ENCODE measurements at places on chromosomes 3 and 15.

DNA sequence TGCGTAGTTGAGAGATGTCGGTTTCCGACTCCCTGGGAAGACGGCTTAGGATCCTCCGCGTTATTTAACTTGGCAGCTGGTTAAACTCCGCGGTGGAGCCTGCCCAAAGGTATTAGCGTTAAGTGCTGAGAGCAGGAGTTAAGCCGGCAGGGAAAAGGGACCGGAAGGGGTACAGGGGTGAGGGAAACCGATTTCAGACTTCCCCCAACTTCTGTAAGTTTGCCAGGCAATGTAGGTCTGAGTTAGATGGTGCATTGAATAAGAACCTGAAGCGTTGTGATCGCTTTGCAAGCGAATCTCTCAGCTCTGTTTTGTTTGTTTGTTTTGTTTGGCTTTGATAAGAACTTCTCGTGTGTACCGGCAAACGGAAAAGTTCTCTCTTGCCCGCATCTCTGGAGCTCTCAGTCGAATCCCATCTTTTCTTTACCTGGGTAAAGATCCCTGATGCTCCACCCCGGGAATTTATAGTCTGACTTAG, 6.0 kb upstream of the FEZF2 start:
- DNase-seq, result no peak

DNA sequence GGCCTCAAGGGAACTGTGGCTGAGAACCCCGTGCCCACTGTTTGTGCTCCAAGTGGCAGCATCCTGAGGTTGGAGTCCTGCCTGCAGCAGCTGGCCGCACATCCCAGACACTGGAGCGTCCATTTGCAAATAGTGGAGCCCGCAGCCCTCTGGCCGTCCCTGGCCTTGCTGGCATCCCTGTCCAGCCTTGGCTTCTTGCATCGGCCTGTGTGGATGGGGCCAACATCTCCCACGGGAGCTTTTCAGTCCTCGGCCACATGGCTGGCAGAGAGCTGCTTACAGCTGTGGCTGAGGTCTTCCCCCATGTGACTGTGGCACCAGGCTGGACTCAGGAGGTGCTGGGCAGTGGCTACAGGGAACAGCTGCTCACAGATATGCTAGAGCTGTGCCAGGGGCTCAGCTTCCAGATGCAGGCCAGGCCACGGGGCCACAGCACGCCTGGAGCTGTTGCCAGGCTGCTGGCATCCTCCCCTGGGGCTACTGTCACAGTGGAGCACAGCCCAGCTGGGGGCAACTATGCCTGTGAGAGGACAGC, 71.2 kb downstream of the FAM43A start:
- DNase-seq, result no peak

GRCh38 chr3:64056606-64057180, 33.4 kb upstream of the PSMD6 start:
- no peak for DNase-seq

GRCh38 chr3:128753715-128754114, 27.7 kb downstream of the RAB7A start:
- no peak for DNase-seq

GRCh38 chr15:77239882-77240608, 169.1 kb upstream of the TSPAN3 start:
- DNase-seq, result no peak

- no peak for DNase-seq
These were observed 59.7 kb downstream of the DPH6 start for GRCh38 chr15:35486296-35486695.

- peak; percentile 36 for DNase-seq
These were observed 55.2 kb downstream of the TBL1XR1 start for GRCh38 chr3:177141899-177142646.

GRCh38 chr15:60916032-60916678, 312.9 kb downstream of the RORA start:
- DNase-seq, result no peak

- no peak for DNase-seq
These were observed 58.8 kb upstream of the GOLGA8B start for GRCh38 chr15:34642247-34642646.

DNA sequence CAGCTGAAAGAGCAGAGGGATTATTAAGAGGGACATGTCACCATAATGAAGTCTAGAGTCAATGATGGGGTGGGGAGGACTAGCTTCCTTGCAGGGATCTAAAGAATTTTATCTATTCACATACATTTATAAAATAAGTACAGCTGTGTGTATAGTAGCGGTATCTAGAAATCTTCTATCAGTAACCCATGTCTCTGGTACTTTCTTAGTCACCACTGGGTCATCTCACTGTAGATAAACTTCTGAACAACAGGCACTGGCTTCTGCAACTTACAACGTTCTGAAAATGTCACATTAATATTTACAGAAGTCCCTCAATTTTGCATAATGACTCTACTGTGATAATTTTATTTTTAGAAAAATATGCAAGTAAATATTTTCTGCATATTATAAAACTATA, 401.7 kb downstream of the TBC1D5 start:
- DNase-seq, result no peak

DNA sequence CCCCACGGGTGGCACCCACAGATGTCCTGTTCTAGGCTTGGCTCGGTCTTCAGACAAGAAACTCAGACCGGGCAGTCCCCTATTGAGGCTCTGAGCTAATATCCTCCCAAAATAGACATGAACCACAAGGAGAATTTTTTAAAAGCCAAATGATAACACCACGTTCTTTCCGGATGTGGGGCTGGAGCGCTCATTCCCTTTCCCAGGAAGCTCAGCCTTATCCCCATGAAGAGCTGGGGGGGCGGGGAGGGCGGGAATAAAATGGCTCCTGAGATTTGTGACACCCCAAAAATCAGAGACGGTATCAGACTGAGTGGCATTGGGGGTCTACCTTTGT, 1.1 kb downstream of the SLC6A1 start:
- no peak for DNase-seq

DNA sequence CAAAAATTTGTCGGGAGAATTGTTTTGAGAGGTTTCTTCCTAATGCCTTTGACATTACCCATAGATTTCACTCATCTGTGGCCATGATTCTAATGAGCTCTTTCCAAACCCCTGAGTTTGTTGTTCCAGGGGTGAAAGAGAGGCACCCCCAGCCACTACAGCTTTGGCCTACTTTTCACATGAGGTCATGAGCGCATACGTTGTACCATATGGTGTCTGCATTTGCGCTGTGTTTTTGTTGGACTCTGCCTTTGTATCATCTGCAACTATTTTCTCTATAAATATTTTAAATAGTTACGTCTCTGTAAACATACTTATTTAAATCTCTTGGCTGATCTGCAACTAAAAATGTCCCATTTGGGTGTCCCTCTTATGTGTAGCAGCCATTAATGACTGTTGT, 107.9 kb downstream of the LRTM1 start:
- no peak for DNase-seq

GRCh38 chr3:52827441-52827840, 3.0 kb downstream of the ITIH4 start:
- DNase-seq, result no peak

- DNase-seq, result no peak
These were observed 462.1 kb upstream of the NR2F2 start for GRCh38 chr15:95868450-95868849.

DNA sequence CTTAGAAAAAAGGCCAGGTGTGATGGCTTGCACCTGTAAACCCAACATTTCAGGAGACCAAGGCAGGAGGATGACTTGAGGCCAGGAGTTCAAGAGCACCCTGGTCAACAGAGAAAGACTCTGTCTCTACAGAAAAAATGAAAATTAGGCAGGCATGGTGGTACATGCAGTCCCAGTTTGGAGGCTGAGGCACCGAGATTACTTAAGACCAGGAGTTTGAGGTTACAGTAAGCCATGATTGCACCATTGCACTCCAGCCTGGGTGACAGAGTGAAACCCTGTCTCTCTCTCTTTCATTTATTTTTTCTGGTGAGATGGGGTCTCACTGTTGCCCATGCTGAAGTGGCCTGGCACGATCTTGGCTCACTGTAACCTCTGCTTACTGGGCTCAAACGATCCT, 24.7 kb downstream of the IP6K1 start:
- DNase-seq, result no peak

- DNase-seq, result no peak
These were observed 264.7 kb upstream of the ROPN1 start for GRCh38 chr3:124256599-124256998.

GRCh38 chr3:100614941-100615340, 5.5 kb downstream of the ADGRG7 start:
- no peak for DNase-seq

- DNase-seq, result no peak
These were observed 85.8 kb downstream of the ATP11B start for GRCh38 chr3:182879031-182879611.

- no peak for DNase-seq
These were observed 21.9 kb downstream of the OXNAD1 start for GRCh38 chr3:16286751-16287543.

DNA sequence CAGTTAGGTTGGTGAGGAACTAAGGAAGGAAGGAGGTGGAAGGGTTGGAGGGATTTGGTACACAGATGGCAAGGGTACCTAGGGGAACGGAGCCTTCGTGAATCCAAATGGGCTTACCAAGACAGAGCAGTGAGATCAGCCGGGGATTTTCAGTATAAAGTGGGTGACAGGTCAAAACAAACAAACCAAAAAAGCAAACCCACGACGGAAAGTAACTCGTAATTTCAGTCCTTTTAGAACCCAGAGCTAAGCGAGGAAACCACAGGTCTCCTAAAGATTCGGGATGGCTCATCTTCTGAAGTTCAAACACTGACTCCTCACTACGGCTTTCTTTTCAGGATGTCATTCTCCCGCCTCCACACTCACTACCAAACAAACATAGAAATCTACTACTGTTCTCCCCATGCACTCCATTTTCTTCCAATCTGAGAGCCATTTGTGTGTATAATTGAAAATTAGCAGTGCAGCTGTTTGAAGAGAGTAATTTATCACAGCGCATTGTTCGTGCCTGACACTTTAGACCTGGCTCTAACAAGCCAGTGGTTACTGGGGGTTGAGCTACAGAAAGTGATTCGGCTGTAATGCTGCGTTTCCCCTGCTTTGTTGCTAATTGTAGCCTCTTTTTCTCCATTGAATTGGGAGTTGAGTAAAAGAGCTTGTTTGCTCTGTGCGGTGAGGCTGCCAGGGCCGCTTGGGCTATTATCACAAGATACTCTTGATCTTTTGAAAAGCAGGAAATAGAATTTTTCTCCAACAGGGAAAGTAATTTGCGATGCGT, 64.7 kb upstream of the CCDC39 start:
- DNase-seq, result no peak

DNA sequence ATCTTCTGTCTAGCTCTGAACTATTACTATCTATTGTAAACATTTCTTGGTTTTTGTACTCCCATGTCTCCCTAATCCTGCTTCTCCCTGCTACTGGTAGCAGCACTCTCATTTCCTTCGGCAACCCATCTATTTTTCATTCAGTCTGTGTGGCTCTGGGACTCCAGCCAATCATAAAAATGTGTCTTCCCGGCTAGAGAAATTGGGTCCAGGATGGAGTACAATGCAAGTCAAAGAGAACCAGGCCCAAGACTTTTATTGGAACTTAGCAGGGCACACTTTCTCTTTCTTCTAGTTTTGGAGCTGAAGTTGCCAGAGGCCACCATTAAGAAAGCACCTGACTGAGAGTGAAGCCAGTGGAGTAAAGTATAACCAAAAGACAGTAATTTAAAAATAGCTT, 22.8 kb upstream of the ARHGEF26 start:
- DNase-seq, result no peak

- DNase-seq, result no peak
These were observed 984.8 kb downstream of the FHIT start for GRCh38 chr3:60266444-60266843.

- DNase-seq, result no peak
These were observed 152.3 kb downstream of the SMAD6 start for GRCh38 chr15:66854012-66854965.

DNA sequence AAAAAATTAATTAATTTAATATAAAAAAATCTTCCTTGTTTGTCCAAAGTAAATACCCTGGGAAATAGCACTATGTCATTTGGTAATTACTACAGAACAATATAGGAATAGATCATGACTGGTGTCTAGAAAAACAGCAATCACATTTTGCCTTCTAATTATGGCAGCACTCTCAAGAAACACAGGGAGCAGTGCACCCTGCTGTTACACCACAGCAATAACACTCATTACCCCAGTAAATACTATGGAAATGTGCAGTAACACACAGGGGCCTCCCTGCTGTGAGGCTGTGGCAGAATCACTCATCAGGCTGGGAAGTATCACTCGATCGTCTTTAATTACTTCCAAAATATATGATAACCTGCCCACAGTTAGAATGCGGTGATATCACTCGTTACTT, 646.0 kb downstream of the TUSC7 start:
- DNase-seq, result peak; percentile 26

- DNase-seq, result no peak
These were observed 8.4 kb downstream of the ACOX2 start for GRCh38 chr3:58528629-58529028.

DNA sequence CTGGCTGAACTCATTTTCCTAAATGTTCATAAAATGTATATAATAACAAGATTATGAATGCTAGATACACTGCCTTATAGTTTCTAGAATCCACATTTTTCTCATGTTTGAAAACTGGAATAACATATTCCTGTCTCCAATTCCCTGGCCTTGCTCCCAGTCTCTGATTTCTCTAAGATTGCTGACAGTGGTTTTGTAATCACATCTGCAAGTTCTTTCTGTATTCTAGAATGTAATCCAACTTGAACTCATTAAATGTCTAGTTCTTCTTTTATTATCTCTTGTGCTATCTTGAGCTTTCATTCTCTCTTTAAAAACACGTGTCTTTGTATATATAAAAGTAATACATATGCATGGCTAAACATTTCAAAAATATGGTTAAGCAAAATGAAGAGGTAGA, 215.2 kb upstream of the ADAMTS9 start:
- no peak for DNase-seq

- no peak for DNase-seq
These were observed 124.3 kb upstream of the ATP11B start for GRCh38 chr3:182668974-182669373.

GRCh38 chr15:69643476-69643875, 190.9 kb downstream of the RPLP1 start:
- DNase-seq, result no peak

GRCh38 chr3:86968244-86968932, 22.6 kb downstream of the VGLL3 start:
- DNase-seq, result no peak

- peak; percentile 27 for DNase-seq
These were observed 626 bp upstream of the PTPRG start for GRCh38 chr3:61560517-61561373.

- no peak for DNase-seq
These were observed 72.9 kb downstream of the TM4SF4 start for GRCh38 chr3:149547413-149547812.

DNA sequence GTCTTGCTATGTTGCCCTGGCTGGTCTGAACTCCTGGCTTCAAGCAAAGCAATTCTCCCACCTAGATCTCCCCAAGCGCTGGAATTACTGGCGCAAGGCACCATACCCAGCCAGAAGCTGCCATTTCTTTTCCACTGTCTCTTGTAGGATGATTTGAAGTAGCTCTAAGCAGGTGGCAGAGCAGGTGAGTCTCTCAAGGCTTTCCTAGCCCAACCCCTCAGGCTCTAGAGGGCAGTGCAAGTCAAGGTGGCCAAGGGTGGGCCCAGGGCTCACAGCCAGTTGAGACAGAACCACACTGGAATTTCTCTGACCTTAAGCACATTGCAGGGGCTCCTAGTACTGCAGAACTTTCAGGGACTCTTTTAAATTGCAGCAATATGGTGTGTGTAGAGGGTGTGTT, 15.6 kb upstream of the DAG1 start:
- DNase-seq, result no peak
